ENCODE measurements at places on chromosomes 4 and X. TPM values are rescaled to one million over a fixed set of nuclear protein-coding genes. Genes with fewer than 3 reads are reported as not detected.

- no peak for DNase-seq
Measured at GRCh38 chrX:30597216-30598012, 19.8 kb upstream of the TASL start.

GRCh38 chr4:185312699-185313098, 83.0 kb downstream of the LRP2BP start:
- DNase-seq: no peak

- DNase-seq: no peak
Measured at GRCh38 chrX:20197641-20198210, 56.1 kb upstream of the EIF1AX start.

DNA sequence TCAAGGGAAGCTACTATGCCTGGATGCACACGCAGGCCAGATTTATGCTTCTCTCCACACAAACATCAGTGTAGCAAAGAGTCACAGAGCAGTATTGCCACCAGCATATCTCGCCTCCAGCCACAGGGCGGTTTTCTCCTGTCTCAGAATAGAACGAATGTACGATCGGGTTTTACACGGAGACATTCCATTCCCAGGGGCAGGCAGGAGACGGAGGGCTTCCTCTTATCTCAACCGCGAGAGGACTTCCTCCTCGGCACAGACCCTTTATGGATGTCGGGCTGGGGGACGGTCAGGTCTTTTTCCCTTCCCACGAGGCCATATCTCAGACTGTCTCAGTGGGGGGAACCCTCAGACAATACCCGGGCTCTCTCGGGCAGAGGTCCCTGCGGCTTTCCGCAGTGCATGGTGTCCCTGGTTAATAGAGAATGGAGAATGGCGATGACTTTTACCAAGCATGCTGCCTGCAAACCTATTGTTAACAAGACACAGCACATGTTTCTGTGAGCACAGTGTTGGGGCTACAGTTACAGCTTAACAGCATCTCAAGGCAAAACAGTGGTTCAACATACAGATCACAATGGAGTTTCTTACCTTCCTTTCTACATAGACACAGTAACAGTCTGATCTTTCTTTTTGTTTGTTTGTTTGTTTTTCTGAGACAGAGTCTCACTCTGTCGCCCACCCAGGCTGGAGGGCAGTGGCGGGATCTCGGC, 24.1 kb downstream of the CSF2RA start:
- DNase-seq: no peak

- DNase-seq: no peak
Measured at GRCh38 chr4:151785484-151786157, 24.8 kb upstream of the GATB start.

DNA sequence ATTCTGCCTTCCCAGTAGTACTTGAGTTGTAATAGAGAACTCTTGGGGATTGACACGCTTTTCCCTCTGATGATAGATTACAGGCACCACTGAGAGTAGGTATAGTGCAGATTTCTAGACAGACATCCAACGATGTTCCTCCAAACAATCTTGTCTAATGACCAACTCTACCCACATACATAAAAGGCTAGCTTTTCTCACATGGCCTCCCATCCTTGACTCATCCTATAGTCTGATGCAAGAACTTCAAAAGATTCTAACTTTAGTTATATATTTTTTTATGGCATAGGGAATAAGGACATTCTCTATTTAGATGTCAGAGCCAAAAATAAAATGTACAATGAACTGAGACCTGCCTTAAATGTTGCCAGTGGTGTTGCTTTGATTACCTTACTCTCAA, 60.9 kb downstream of the GLRA2 start:
- DNase-seq: no peak

GRCh38 chr4:109406337-109406931, 27.2 kb upstream of the SEC24B start:
- DNase-seq: no peak

RRH gene
- not detected for total RNA-seq

ZNF185 gene
- total RNA-seq: 4.1 TPM

CYSLTR1 gene
- total RNA-seq: not detected

Data from transverse colon (tissue), 4 donors.